Suprapubic skin (tissue), 4 donors: ENCODE measurements at places on chromosomes 6 and 20.

- no peak for DNase-seq
Measured at GRCh38 chr6:133978896-133979240, 25.8 kb downstream of the TBPL1 start.

- no peak for DNase-seq
Measured at GRCh38 chr6:24524805-24525204, 30.0 kb downstream of the ALDH5A1 start.

GRCh38 chr6:47631269-47631772, 67.1 kb upstream of the ADGRF4 start:
- no peak for DNase-seq

DNA sequence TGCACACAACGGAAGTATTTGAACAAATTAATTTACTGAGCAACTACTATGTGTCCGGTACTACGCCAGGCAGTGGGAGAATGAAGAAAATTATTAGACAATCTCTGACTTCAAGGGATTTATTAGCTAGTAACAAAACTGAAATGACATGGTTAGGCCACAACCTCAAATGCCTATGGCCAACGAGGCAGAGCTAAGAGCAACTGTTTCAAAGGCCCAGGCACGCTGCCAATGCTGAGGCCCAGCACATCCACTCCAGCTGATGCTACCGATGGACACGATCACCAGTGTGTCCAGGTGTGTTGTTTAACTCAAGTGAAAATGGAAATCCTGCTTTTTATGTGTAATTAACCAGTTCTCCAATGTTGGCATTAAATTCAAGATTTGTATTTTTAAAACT, 420.9 kb downstream of the PRKN start:
- no peak for DNase-seq

- no peak for DNase-seq
Measured at GRCh38 chr20:63656451-63656850, 1.7 kb upstream of the RTEL1 start.

GRCh38 chr20:44537993-44538392, 16.1 kb upstream of the SERINC3 start:
- no peak for DNase-seq

- DNase-seq: no peak
Measured at GRCh38 chr20:48722002-48722731, 105.6 kb downstream of the PREX1 start.

DNA sequence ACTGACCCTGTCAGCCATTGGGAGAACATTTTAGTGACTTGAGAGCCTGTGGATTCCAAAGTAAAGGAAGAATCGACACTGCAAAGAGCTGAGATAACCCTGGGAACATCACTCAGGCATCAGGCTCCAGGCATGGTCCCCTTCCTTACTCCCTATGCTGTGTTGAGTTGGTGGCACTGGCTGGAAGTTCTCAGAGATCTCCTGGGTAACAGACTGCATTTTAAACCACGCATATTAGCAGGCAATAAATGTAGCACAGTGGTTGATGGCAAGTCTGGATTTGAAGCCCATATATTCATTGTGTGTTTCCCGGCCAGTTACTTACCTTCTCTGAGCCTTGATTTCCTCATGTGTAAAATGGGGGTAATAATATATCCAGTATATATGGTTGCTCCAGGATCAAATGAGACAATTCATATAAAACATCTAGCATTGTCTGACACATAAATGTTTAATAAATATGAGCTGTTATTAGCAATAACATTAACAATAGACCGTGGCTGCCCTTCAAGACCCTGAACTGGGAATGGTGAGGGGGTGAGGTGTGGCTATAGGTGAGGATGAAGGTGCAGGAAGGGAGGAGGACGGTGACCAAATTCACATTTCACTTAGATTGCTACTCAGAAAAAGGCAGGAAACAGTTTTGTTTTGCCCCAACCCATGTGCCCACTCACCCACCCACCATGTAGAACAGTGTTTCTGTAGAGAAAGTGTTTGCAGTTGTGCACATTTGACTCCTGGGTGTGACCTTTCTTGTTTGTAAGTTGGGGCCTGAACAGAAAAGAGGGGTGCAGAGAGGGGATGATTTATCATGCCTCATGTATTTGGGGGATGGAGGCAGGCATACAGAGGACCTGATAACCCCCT, 2.1 kb downstream of the PLCG1 start:
- DNase-seq: no peak
